ENCODE measurements at places on chromosomes 12 and 14.

DNA sequence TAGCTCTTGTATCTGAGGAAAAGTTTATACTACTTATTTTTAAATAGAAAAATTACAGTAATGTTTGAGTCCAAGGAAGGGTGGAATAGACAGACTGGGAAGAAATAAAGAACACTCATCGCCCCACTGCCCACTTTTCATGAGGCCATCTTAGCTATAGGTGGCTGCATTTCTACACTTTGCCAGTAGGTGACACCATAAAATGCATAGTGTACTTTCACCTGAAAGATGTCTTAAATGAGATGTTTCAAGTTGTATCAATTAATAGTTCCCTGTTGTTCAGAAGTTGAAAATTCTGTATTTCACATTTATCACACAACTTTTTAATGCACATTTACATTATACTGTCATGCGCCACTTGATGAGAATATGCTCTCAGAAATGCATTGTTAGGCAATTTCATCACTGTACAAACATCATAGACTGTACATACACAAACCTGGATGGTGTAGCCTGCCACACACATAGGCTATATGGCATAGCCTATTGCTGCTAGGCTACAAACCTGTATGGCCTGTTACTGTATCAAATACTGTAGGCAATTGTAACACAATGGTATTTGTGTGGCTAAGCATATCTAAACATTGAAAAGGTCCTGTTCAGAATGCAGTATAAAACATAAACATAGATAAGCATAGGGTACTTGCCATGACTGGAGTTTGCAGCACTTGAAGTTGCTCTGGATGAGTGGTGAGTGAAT, 27.6 kb downstream of the PMCH start:
- DNase-seq: peak; percentile 45

GRCh38 chr14:31927348-31927832, 149.7 kb upstream of the ARHGAP5 start:
- DNase-seq: no peak

DNA sequence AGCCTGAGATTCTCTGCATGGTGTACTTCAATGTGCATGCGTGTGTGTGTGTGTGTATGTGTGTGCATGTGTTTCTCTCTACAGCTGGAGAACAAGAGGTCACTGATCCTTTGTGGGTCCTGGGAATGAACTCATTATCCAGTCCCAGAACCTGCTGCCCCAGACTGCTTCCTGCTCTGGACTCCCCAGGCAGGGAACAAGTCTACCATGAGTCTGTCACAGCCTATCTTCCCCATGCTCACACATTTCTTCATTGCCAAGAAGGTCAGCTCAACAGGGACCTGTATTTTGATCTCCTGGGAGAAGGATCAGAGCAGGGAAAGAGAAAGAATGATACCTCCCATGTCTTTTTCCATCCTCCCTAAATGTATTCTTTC, 2.9 kb upstream of the AGAP2 start:
- DNase-seq: no peak

GRCh38 chr12:24767016-24767415, 181.9 kb downstream of the BCAT1 start:
- no peak for DNase-seq

DNA sequence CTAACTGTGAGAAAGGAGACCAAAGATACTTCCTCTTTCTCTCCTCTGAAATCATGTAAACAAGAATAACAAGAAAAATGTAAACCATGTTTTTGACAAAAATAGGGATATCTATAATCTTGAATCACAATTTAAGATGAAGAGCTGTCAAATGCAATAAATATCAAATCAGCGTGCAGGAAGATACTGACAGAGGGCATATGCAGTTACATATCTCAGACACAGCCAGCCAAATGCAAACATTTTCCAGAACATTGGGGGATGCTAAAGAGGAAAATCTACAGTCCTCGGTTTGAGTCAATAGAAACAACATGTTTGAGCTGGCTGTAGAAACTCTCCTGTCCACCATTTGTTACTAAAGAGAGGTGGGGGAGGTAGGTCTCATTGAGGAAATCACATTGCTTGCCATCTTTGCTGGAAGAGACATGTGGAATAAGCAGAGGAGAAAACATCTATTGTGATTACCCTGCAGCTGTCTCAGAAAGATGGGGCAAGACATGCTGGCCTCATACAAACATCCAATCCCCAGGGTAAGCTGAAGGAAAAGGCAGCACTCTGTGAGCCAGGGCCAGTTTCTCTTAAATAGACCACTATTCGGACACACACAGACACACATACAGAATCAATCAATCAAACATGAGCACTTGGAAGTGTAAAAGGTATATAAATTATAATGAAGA, 43.5 kb downstream of the CNTN1 start:
- DNase-seq: no peak

DNA sequence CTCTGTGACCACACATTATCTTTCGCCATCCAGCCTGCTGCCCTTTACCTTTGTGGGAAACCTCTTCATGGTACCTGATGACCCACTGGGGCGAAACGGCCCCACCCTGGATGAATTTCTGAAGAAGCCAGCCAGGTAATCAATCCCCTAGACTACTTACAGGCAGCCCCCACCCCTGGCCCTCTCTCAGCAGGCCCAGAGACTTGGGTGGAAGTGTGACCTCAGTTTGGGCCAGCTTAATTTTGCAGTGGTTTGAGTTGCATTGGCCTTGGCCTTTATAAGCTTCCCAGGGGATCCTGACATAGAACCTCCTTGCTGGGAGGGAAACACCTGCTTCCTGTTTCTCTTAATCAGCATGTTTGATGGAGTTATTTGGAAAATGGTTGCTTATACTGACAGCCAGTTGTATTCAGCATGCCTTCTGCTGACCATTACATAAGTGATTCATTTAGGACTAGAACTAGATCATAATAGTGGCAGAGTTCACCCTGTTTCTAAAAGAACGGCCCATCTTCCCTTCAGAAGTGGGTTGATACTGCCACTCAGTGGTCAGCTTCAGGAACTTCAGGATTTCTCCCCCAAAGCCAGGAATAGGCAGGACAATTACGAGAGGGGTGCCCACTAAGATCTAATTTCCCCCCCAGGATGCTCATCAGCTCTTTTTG, 6.1 kb downstream of the SDR39U1 start:
- DNase-seq: no peak

DNA sequence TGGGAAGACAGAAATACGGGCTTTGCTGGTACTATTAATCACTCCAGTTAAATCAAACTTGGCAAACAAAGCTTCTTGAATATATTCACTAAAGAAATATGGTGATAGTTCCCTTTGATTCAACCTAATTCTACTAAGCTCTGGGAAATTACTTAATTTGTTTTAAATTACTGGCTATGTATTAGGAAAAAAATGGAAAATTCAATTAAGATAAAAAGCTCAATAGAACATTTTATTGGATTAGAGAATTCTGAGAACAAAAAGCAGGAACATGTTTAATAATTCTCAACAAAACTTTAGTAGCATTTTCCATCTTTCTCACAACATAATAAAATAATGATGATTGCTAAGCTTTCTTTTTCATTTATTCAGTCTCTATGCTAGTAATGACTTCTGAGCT, 30.2 kb downstream of the BDKRB1 start:
- DNase-seq: no peak

DNA sequence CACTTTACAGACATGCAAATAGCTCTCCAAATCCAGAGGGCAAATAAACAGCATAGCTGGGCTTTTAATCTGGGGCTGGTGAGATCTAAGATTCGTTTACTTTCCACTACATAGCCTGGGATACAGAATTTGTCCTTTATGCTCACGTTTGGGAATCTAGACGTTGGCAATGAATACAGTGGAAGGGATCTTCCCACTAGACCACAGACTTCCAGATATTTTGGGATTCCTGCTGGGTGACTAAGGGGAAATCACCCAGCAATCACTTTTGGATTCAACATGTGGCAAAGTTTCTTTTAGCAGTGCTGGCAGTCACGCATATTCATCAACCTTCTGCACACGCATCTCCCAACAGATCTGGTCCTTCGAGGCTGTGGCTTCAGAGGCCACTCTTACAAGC, 23.5 kb downstream of the APPL2 start:
- DNase-seq: no peak

GRCh38 chr12:56189099-56189917, at the start of gene SMARCC2:
Gene SMARCC2, minus strand, starts transcription at chr12:56189483. Its CDS starts 22 bp downstream, at chr12:56189461.
- peak; percentile 89 for DNase-seq

DNA sequence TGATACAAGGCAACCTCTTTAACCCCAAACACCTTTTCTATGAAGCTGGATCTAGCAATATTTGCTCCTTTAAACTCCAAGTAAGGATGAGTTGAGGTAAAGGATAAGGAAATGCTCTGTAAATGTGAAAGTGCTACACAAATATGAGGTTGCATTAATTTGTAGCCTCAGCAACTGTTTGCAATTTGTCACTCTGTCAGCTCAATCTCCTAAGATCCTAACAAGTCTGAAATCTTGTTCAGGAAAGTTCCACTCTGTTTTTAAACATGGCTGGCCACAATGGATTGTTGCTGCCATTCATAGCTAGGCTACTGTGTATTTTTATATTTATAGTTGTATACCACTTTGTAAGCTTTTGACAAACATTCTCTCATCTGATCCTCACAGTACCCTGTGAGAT, 51.3 kb downstream of the SCN8A start:
- no peak for DNase-seq

GRCh38 chr14:105201156-105201924, 20.2 kb upstream of the NUDT14 start:
- DNase-seq: no peak

DNA sequence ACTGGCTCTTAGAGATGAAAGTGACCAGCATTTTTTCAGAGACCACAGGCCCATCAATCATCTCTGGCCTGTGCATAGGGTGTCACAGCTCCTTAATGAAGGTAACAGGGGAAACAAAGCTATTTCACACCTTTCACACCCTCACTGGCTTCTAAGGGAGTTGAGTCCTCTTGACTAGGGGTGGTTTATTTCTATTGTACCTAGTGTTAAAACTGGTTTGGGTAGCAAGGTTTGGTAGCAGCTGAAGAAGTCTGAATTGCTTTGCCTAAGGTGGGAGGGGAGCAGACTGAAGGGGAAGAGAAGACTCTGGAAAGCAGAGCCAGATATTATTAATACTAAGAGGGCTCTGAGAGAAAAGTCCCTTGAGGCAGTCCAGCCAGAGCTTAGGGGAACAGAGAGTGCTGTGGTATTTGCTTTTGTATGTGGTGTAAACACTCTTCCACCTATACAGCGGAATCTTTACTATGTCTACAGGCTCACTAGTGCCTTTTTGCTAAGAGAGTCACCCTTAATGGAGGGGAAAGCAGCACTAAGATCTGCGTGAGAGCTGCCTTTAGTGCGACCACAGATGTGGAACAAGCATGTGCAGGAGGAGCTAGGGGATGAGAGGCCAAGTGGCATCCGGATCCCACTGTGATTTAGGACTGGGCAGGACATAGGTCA, 95.8 kb downstream of the STXBP6 start:
- no peak for DNase-seq

DNA sequence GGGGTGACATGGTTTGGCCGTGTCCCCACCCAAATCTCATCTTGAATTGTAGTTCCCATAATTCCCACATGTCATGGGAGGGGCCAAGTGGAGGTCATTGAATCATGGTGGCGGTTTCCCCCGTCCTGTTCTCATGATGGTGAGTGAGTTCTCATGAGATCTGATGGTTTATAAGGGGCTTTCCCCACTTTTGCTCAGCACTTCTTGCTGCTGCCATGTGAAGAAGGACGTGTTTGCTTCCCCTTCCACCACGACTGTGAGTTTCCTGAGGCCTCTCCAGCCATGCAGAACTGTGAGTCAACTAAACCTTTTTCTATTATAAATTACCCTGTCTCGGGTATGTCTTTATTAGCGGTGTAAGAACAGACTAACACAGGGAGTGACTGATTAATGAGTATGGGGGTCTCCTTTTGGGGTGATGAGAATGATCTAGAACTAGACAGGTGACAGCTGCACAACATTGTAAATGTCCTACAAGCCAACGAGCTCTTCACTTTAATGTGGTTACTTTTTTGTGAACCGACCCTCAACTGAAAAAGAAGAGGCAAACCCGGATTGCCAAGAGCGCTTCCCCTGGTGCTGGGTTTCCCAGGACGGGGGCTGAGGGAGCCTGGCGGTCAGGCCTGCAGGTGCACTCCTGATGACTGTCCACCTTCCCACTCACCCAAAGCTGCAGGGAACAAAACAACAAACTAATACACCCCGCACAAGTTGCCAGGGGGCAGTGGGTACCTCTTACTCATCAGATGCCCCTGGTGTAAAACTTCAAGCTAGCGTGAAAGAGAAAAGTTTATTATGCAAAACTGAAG, 90.1 kb downstream of the NCOR2 start:
- no peak for DNase-seq

DNA sequence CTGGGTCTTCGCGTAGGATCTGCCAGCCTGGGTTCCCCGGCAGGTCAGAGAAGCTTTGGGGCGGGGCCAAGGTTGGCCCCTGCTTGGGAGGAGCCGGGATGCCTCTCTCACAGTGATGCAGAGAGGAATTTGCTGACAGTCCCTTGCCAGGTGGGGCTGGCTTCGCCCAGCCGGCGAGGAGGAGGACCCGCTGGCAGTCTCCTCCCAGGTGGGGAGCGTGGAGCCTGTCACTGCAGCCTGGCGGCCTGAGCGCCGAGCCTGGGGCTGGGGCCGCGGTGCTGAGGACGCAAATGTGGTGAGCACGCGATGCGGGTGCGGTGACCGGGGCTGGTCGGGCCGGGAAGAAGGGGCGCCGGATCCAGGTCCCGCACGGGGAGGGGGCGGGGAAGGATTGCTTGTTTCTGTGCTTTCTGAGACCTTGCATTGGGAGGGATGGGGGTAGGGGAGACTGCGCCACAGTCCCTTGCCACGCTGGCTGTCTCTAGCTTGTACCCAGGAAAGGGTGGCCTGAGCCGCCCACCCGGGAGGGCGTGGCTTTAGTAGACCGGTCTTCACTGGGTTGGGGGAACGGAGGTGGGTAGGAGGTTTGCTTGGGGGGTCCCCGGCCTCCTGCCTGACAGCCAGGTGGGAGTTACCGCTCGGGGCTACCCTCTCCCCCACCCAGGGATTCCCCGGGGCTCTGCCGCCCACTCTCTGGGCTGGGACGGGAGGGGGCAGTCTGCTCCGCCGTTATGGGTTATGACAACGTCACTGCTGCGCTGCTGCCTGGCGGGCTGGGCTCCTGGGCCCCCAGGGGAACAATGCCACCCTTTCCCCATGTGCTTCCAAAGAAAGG, at the start of gene TMEM63C:
Gene TMEM63C (plus strand): TSS at position 196 of the 835 bp plus-strand sequence. CDS start 37,016 bp downstream, outside the sequence.
- peak; percentile 91 for DNase-seq

DNA sequence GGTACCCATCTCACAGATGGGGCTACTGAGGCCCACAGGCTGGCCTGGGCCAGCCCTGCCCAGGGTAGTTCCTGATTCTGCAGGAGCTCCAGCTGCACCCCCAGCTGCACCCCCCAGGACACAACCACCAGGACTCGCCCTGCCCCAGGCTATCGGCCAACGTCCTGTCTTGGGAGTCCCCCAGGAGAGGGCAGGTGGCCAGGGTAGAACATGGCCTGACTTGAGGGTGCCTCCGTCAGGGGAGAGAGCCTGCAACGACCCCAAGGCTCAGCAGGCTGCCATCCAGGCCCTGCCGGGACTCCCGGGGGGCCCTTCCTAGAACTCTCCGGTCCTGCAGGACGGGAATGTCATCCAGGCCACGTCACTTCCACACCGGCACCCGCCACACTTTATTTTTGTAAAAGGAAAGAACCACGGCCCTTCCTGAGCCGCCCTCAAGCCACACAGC, 15.8 kb downstream of the JAG2 start:
- DNase-seq: no peak

GRCh38 chr14:104879983-104880565, 15.0 kb downstream of the CEP170B start:
- DNase-seq: no peak

GRCh38 chr14:94998685-94999084, 158.6 kb downstream of the DICER1 start:
- DNase-seq: no peak

- DNase-seq: no peak
Measured at GRCh38 chr12:18919871-18920511, 182.1 kb downstream of the CAPZA3 start.

Data from MM.1S (cell line).